NCI-H1930 (cell line): ENCODE measurements at places on chromosomes 5 and 9.

- no peak for DNase-seq
These were observed 123.1 kb downstream of the LIFR start for GRCh38 chr5:38433160-38433861.

- DNase-seq, result no peak
These were observed 78.2 kb downstream of the RAI14 start for GRCh38 chr5:34734326-34734725.

- no peak for DNase-seq
These were observed 50.5 kb upstream of the RNU6ATAC start for GRCh38 chr9:134214766-134215419.

DNA sequence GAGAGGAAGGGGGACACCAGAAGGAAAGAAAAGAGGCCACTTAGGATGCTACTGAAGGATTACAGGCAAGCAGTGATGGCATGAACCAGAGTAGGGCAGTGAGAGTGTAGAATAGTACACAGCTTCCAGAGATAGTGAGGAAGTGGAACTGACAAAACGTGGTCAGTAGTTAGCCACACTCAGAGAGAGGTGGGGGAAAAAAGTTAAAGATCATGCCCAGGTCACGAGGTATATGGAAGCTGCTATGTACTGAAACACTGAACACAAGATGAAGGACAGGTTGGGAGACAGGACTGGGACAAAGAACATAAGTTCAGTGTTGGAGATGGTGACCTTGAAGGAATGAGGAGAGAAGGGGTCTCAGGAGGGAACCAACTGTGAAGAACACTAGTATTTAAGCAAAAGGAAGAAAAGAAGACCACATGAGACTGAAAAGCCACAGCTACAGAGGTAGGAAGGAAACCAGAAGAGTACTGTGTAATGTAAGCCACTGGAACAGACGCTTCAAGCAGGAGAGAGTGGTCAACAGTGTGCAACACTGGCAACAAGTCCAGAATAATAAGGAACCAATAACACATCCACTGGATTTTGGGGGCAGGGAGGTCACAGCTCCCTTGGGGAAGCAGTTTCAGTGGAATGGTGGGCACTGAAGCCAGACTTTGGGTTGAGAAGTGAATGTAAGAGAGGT is 45.5 kb downstream of the ELL2 start:
- DNase-seq, result no peak

DNA sequence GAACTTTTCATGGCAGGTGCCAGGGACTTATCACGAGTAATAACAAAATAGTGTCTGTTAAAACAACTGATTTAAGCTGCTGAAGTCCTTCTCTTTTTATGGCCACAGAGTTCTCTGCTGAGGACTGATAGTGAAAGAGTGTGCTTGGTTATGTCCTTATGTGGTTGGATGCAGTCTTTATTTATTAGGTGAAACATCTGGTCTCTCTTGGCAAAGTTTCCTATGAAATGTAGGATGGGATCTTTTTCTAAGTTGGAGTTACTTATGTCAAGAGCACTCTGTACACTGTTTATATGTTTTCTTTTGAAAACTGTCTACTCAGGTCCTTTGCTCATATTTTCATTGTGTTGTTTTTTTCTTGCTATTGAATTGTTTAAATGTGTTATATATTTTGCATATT is 1816.1 kb upstream of the C9orf72 start:
- DNase-seq, result no peak

GRCh38 chr9:127870887-127871286 is 6.6 kb downstream of the AK1 start:
- no peak for DNase-seq

- no peak for DNase-seq
These were observed 467 bp downstream of the CNOT6 start for GRCh38 chr5:180494510-180495181.

- DNase-seq, result no peak
These were observed 54.6 kb downstream of the LHFPL2 start for GRCh38 chr5:78594021-78594420.
